CD4-positive, CD25-positive, alpha-beta regulatory T cell (primary cell): ENCODE measurements at places on chromosomes 2 and 18. TPM values are rescaled to one million over a fixed set of nuclear protein-coding genes. Genes with fewer than 3 reads are reported as not detected.

GFPT1 gene
- 20.7 TPM for total RNA-seq

CPO gene
- not detected for total RNA-seq

POU3F3 gene
- total RNA-seq, result not detected

NT5C1B gene
- total RNA-seq, result not detected

DUSP2 gene
- total RNA-seq, result 566 TPM
